Skin of body (tissue), 3 donors: ENCODE measurements at places on chromosomes 16 and 17. TPM values are rescaled to one million over a fixed set of nuclear protein-coding genes. Genes with fewer than 3 reads are reported as not detected.

Gene SKA2
- total RNA-seq: 42.2 TPM

Gene KRT23
- 107 TPM for total RNA-seq

Gene ITGAX
- total RNA-seq: 3.3 TPM

Gene FTO
- total RNA-seq: 113 TPM

Gene PIK3R5
- 2.1 TPM for total RNA-seq

Gene BAIAP3
- total RNA-seq: 1.2 TPM

Gene TEN1
- 16.0 TPM for total RNA-seq

Gene FNDC8
- not detected for total RNA-seq

Gene LPCAT2
- total RNA-seq: 24.0 TPM

GRCh38 chr16:89458551-89458950 is 31.8 kb downstream of the ANKRD11 start:
- DNase-seq: no peak

- no peak for DNase-seq
Measured at GRCh38 chr16:80631581-80631980, 90.8 kb downstream of the DYNLRB2 start.

GRCh38 chr17:53979991-53980390 is 157.3 kb downstream of the KIF2B start:
- no peak for DNase-seq

DNA sequence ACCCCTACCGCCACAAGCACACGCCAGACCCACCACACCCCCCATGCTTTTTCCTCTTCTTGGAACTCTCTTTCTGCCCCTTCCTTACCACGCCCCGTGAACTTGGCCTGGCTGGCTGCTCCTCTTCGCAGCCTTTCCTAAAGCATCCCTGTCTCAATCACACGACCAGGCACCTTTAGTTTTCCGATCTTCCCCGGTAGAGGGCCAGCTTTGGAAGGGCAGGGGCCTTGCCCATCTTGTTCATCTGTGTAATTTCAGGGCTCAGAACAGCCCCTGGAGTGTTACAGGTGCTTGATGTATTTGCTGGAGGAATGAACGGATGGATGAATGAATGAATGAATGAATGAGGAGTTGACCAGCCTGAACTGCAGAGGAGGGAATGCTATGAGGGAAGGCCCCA is 3.7 kb downstream of the SPPL2C start:
- no peak for DNase-seq

- no peak for DNase-seq
Measured at GRCh38 chr17:78747488-78747887, 34.6 kb downstream of the CYTH1 start.

GRCh38 chr16:50901062-50901461 is 159.2 kb downstream of the CYLD start:
- no peak for DNase-seq

GRCh38 chr16:72424757-72425156 is 252.8 kb upstream of the PMFBP1 start:
- no peak for DNase-seq

GRCh38 chr16:27434141-27435051 is 32.4 kb downstream of the IL21R start:
- DNase-seq: no peak

GRCh38 chr17:2828397-2829038 is 32.3 kb downstream of the RAP1GAP2 start:
- no peak for DNase-seq

- DNase-seq: no peak
Measured at GRCh38 chr16:83680980-83681379, 126.8 kb upstream of the HSBP1 start.

- DNase-seq: no peak
Measured at GRCh38 chr17:37488607-37489196, 989 bp upstream of the DUSP14 start.

DNA sequence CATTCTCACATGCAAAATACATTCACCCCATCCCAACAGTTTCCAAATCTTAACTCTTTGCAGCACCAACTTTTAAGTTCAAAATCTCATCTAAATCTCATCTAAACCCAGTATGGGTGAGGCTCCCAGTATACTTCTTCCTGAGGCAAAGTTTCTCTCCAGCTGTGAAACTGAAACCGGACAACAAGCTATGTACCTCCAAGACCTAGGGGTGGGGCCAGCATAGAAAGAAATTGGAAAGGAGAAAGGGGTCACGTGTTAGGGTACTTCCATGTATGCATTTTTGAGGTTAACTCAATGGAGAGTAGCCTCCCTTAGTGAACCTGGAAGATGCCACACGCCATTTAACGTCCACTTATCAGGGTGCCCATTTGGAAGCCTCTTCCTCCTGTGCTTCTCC is 23.9 kb upstream of the LRRC75A start:
- DNase-seq: no peak

DNA sequence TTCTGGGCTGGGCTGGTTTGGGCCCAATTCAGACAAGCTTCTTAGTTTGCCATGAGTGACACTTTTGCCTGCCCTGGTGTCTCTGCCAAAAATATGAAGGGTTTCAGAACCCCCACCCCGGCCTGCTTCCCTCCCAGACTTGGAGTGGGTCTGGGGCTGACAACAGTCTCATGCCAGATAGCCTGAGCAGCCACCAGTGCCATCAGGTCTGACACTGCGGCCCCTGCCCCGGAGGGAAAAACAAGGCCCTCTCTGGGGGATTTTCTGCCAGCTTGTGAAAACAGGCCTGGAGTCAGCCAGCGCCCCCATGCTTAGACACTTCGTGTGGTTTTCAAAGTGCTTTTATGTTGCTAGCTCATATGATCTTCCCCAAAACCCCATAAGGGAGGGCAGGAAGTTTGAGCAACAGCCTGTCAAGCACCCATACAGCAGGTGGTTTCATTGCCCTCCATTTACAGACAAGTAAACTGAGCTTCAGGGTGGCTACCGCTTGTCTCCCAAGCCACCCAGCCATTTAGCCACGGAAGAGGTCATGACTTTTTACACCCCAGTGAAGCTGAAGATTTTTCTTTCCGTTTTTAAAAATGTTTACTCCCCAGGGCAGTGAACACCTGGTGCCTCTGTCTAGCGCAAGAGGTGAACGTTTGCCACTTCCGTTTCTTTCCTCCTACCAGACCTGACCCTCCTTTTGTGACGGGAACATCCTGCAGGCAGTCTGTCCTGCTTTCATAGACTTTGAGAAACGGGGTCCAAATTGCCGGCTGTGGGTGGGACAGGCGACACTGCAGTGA is 300.6 kb downstream of the SEC14L1 start:
- DNase-seq: no peak

- DNase-seq: no peak
Measured at GRCh38 chr16:87881324-87882200, 12.3 kb upstream of the SLC7A5 start.

GRCh38 chr16:88077328-88078108 is 126.3 kb downstream of the BANP start:
- no peak for DNase-seq

- no peak for DNase-seq
Measured at GRCh38 chr17:48503747-48504146, 27.1 kb downstream of the HOXB1 start.

DNA sequence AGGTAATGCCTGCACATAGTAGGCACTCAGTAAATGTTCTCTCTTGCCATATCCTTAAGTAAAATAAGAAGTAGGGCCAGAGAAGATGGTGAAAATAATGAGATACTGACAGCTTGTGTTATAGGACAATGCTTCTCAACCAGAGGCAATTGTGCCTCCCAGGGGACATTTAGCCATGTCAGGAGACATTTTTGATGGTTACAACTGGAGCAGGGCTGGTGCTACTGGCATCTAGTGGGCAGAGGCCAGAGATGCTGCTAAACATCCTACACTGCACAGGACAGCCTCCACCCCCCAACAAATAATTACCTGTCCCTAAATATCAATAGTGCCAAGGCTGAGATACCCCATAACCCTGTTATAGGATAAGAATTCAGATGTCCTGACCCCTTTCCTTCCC is 1.7 kb downstream of the RAD51D start:
- DNase-seq: no peak

- DNase-seq: no peak
Measured at GRCh38 chr16:79698341-79698753, 97.8 kb upstream of the MAF start.
